NT2/D1 (cell line): ENCODE measurements at places on chromosomes 7 and 10.

DNA sequence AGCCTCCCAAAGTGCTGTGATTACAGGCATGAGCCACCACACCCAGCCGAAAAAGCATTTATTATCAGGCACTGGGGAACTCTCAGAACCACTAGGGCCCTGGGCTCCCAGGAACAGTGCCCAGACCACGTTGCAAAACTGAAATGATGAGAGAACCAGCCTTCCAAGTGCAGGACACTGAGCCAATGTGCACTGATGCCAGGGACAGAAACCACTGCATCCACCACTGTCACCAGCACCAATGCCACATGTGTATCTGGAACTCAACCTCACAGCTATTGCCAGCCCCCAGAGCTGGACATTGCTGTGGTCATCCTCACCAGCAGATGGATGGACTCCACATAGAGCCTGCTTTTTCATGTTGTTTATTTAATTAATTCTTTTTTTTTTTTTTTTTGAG, 28.2 kb upstream of the TPST1 start:
- no peak for DNase-seq

GRCh38 chr7:107582875-107583274, 2.8 kb downstream of the BCAP29 start:
- DNase-seq: no peak

DNA sequence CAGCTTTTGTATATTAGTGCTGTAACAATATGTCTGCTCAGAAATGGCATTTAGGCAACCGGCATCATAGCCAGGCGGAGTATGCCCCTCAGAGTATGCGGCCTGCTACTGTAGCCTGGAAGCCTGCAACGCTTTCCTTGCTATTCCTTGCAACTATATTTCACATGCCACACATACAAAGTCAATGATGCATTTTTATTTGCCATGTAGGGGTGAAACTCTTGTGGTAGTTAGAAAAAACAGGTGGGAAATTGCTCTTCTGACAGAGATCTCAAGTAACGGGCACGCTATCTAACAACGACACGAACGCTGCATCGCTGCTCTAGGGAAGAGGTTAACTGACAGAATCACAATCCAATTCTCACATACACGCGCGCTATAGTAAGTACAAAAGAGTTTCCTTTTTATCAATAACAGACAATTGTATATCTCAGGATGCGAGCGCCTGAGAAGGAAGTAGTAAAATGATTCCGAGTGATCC, 5.9 kb downstream of the EBF3 start:
- DNase-seq: no peak

GRCh38 chr10:121668314-121669027, 70.2 kb upstream of the FGFR2 start:
- DNase-seq: no peak

GRCh38 chr10:128087884-128088709, 38.1 kb downstream of the MKI67 start:
- DNase-seq: no peak

- peak; percentile 72 for DNase-seq
These were observed 22.7 kb downstream of the BET1 start for GRCh38 chr7:93981480-93981874.

GRCh38 chr10:35192645-35193249, 66.1 kb downstream of the CREM start:
- no peak for DNase-seq

DNA sequence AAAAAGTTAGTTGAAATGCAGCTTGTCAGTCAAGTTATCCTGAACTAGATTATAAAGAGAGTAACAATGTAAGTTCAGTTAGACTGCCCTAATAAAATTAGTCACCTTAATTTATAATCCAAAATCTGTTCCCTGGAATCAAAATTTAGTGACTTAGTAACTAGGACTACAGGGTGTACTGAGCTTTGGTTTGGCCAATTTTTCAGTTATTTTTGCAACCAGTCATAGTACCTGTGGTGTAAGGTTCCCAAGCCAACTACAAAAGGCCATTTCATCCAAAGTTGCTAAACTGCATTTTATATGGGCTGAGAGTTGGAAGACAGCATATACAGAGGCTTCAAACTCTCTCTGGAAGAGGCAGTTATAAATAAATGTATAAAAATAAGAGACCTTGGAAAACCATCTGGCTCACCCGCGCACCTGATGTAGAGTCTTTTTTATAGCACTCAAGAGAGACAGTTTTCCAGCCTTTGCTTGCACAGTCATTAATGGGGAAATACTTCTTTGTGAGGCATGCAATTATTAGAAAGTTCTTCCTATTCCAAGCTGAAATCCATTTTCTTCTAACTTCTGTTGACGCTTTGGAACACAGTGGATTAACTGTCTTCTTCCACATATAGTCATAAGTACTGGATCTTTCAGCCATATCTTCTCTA, 59.2 kb downstream of the PUS7 start:
- DNase-seq: no peak

GRCh38 chr7:76294344-76295024, 8.0 kb upstream of the HSPB1 start:
- DNase-seq: no peak

GRCh38 chr10:1310271-1310789, 254.1 kb downstream of the WDR37 start:
- DNase-seq: peak; percentile 63

GRCh38 chr10:97025613-97026242, 160.0 kb downstream of the SLIT1 start:
- DNase-seq: peak; percentile 56

DNA sequence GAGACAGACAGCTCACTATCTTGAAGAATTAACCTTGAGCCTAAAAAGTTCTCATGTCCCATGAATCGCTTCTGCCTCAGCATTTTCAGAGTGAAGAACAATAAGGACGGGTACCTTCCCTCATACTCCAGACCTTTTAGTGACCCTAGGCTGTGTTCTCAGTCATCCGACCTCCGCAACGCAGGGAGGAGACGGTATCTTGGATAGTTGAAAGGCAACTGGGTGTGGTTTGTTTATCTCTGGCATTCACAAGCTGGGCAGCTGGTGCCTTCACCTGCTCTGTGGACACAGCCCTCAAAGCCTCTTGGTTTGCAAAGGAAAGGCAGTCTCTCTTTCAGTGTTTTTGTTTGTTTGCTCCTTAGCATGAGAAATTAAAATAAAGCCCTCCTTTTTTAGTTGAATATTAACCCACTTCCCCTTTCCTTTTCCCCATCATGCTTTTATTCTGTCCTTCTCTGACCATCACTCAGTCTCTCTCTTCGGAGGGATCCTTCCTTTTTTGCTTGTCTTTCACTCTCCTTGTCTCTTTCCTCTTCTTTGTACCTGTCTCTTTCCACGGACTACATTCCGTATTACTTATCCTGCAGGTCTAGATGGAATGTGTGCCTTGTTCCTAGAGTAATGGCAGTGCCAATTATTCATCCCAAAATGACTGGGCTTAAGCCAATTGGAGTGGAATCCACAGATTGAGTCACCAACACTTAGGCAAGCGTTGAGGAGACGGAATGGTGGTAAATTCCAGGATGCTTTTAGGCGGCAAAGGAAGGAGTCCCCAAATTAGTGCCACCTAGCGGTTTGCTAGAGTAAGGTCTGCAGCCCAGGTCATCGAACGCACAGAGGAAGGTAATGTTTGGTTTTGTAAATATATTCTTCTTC, 45.8 kb downstream of the PRR15 start:
- no peak for DNase-seq

- no peak for DNase-seq
These were observed 16.4 kb upstream of the NODAL start for GRCh38 chr10:70457759-70458305.

GRCh38 chr10:78846760-78847159, 222.0 kb upstream of the ZMIZ1 start:
- no peak for DNase-seq

- DNase-seq: no peak
These were observed 76.7 kb downstream of the ETV1 start for GRCh38 chr7:13912715-13913278.

DNA sequence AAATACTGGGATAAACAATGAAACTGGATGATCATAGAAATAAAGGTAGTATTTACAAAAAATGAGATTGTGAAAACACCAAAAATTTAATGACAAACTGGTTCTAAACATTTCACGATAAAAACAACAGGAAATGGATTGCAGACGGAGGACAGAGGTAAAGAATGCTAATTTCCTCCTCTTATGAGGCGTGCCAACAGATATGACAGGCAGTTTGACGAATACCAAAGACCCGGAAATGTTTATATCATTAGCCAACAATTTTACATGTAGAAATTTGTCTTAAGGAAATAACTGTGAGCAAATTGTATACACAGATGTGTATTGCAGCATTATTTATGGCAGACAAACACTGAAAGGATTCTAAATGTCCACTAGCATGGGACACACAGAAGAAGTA, 162.0 kb upstream of the MGMT start:
- no peak for DNase-seq

DNA sequence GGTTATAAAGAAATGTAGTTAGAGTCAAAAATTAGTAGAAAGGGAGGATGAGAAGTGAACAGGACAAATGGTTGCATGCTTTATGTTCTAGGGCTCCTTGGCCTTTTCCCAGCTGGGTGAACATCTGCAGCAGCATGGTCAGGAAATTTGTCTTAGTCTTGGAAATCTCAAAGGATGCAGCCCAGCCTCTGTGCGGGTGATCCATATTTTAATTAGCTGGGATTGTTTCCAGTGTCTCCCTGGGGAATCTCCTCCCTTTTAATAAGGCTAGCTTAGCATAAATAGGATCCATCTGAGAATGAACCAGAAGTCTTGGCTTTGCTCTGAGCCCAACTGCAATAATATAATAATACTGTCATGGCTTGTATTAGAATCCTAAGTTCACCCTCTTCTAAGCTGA, 198.3 kb downstream of the PRKG1 start:
- DNase-seq: no peak

DNA sequence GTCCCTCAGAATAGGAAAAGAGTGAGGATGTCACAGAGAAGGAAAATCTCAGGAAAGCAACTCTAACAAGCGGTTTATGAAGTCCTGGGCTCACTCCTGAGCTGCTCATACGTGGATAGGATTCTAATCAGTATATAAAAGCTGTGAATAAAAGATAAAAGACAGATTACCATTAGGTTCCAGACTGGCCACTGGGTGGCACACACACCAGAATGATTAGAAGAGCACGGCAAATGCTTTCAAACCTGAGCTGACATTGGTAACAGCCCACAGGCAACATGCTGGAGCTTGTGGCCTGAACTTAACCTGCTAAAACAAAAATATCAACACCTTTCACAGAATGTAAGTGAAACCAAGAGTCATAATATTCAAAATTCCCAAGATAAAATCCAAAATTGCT, 370.8 kb downstream of the GRID1 start:
- DNase-seq: peak; percentile 5

- no peak for DNase-seq
These were observed 123.6 kb downstream of the PON1 start for GRCh38 chr7:95200741-95201140.
